LNCaP clone FGC (cell line): ENCODE measurements at places on chromosomes 12 and 14.

GRCh38 chr14:75454963-75455546 is 27.2 kb downstream of the JDP2 start:
- DNase-seq = no peak

DNA sequence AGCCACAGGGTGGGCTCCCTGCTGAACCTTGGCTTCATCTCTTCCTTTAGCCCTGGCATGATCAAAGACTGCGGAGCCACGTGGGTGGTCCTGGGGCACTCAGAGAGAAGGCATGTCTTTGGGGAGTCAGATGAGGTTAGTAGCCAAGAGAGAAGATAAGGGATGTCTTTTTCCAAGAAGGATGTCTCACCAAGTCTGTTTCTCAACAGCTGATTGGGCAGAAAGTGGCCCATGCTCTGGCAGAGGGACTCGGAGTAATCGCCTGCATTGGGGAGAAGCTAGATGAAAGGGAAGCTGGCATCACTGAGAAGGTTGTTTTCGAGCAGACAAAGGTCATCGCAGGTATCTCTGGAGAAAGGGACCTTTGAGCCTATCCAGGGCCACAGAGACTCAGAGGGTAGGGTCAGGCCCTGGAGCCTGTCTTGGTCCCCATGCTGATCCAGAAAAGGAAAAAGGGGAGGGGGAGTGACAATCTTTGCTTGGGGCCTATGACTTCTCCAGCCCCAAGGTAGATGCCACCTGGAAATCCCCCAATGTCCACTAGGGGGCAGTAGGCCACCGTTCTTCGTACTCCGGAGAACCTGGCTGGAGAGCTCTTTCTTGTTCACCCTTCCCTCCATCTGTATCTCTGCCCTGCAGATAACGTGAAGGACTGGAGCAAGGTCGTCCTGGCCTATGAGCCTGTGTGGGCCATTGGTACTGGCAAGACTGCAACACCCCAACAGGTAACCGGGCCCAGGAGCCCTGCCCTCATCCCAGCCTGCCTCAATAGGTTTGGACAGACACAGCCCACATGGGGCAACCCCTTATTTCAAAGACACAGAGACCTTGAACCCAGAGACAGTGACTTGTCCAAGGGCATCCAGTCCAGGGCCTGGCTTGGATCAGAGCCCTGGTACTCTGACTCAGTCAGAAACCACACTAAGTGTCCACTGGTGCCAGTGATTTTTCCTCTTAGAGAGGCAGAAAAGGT is 2.0 kb downstream of the TPI1 start:
- DNase-seq = no peak

- peak; percentile 31 for DNase-seq
Observed at GRCh38 chr12:26273811-26274210, 78.4 kb downstream of the SSPN start.

GRCh38 chr12:92860521-92860920 is 68.6 kb downstream of the EEA1 start:
- no peak for DNase-seq

DNA sequence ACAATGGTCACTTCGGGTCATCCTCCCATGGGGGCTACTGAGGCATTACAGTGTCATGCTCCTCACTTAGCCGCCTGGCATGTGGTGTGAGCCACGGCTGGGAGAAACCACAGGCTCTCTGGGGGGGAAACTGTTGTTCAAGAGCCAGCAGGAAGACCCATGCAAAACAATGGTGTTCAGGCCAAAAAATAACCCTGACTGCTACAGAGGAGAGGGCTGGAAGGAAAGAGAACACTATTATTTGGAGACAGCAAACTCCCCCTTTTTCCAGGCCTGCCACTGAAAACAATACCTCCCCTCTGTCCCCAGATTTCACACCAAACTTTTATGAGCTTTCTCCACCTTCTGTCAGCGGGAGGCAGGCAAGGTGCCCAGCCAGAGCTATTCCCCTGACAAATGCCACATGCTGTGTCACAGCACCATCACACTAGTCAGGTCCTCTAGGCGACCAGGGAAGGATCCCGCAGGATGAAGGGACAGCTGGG is 83.7 kb downstream of the CHGA start:
- peak; percentile 62 for DNase-seq

DNA sequence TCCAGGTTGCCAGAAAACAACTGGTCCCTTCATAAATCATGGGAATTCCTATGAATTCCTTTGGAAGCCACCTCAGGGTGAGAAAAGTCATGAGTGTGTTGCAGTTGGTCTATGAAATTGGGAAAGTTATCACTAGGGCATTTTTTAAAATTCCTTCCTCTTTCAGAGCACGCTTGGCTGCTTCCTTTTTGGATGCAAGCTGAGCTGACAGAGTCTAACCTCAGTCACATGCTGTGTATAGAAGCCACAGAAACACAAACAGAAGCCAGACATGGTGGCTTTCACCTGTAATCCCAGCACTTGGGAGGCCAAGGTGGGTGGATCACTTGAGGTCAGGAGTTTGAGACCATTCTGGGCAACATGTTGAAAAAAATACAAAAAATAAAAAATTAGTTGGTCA is 21.7 kb upstream of the HELB start:
- DNase-seq = no peak

DNA sequence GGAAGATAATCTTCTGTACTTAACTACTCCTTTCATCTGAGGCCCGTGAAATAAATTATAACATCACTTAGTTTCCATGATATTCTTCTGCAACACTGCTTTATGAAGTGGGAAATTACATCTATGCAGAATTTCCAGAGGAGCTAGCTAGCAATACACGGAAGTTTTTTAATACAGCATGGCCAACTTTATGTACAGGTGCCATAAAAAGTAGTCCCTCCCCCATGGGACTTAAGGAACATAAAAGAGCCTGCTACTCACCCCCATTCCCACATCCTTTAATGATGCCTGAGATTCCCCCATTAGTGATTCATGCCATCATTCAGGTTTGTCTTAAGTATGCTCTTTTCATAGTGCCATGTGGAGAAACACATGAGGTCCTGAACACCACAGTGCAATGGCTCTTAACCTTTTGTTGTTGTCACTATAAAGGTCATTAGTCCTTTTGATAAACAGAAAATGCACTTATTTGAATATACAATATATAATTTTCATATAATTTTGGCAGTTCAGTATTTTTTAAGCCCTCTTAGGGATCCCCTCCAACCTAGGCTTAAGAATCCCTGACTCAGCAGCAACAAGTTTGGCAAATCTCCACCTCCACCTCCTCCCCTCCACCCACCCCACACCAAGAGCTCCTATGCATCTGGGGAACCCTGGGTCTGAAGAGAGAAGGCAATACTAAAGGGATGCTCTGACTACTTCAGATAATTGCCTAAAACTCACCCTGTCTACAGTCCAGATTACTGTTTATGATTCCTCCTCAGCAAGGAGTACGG is 37.3 kb downstream of the DCAF5 start:
- no peak for DNase-seq

- DNase-seq = no peak
Observed at GRCh38 chr12:76173756-76174155, 89.3 kb upstream of the NAP1L1 start.

DNA sequence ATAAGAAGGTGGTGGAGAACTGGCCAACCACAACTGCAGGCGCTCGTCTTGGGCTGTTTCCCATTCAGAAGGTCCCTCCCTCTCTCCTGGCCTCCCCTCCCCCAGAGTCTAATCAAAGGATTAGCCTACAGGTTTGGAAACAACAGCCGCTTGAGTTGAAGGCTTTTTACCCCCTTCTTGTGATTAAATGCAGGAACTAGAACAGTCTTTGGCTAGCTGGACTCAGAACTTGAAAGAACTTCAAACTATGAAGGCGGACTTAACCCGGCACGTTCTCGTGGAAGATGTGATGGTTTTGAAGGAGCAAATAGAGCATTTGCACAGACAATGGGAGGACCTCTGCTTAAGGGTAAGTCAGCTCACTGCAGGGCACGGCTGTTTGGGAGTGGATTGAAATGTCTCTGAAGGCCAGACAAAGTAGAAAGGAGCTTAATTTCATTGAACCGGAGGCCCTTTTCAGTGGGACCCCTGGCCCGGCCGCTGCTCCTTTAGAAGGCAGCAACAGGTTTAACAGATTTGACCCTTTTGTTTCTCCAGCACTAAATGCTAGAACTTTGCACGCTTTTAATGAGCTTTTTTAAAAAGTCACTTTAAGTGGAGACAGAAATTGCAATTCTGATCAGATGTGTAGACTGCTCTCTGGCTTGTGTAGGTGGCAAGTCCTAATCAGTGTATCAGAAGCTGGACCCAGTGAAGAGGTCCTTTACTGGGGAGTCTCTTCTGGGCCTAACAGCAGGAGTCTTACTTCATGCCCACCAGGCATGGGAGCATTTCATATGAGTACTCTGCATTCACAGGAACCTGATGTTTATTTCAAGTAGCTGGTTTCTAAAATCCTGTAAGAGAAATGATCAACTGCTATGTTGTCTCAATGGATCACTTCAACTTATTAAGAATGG is 107.7 kb downstream of the ESR2 start:
- no peak for DNase-seq

DNA sequence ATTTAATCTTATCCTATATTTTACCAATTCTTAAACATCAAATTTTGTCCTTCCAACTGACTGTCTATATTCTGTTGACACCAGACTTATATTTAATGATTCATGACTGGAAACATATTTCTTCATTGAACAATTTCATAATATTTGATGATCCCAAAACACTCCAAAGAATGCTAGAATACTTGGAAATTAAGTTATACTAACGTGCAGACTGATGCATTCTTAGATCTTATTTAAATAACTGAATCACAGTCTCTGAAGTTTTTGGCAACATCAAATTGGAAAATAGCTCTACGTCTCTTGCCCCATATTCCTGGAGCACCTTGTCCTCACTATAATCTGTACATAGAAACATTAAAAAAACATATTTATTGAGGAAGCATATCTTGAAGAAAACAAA is 127.4 kb downstream of the HMGA2 start:
- no peak for DNase-seq

GRCh38 chr14:90472632-90473031 is 75.8 kb downstream of the CALM1 start:
- DNase-seq = no peak

DNA sequence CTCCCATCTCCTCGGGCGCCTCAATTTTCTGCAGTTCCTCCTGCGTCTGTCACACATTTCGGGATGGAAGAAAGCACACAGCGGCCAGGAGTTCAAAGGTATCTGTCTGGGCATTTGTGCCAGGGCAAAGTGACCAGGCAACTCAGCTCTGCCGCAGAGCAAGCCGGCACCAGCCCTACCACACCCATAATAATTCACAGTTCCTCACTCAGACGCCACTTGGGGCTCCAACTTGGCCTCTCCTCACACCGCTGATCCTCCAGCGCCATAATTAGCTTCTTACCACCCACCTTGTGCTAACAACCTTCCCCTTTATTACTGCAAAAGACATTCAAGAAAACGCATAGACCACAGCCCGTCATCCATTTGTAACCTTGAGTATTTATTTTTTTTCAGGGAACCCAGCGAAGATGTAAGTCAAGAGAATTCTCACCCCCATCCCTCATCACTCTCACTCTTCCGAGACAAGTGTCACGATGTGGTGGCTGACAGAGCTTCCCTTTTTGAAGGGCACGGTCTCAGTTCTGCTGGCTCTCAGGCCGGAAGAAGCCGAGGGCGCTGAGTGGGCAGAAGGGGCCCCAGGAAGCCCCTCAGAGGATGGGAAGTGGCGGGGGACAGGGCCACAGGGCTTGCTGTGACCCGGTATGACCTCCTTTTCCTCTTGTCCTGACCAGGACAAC is 25.2 kb upstream of the NCOR2 start:
- no peak for DNase-seq

GRCh38 chr12:77720258-77720657 is 110.4 kb upstream of the NAV3 start:
- no peak for DNase-seq
